ENCODE measurements at places on chromosomes 4 and X.

GRCh38 chr4:48109413-48110263 is 24.4 kb downstream of the TXK start:
- no peak for DNase-seq

DNA sequence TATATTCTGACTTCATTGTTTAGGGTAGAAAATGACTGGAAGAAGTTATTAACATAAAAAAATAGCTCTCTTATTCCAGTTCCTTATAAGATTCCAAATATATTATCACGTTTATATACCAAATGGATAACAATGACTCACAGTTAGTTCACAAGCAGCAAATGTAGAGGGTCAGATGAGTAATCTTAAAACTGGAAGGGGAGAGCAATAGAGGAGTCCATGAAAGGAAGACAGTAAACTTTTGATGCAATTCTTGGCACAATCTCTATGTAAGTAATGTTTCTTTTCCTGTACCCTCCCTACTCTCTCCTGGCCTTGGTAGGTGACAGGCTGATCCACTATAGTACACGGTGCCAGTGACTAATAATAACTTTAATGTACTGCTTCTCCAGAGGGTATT is 259.0 kb upstream of the TRPC5 start:
- no peak for DNase-seq

DNA sequence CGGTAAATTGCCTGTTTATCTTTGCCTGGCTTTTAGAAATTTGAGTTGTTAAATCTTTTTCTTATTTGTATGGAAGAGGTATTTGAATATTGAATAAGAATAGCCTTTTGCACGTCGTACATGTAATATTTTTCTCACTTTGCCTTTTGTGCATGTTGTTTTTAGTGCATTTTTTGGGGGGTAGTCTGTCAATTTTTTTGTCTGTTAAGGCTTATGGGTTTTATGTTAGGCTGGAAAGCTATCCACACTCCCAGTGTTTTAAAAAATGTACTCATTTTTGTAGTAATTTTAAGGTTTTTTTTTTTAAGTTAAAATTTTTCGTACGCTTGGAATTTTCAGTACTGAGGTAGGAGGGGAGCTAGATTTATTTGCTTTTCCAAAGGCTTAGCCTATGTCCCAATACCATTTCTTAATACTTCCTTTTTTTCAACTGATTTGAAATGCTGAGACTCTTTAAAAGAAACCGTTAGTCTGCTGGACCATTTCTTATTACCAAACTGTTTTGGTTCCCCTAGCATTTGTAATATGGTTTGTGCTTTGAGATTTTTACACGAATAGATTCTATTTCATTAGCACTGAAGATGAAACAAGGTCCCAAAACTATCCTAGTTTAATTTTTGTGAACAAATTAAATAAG is 1.3 kb downstream of the HERC5 start:
- DNase-seq: no peak

- no peak for DNase-seq
Observed at GRCh38 chr4:66636349-66636748, 909.0 kb downstream of the CENPC start.

DNA sequence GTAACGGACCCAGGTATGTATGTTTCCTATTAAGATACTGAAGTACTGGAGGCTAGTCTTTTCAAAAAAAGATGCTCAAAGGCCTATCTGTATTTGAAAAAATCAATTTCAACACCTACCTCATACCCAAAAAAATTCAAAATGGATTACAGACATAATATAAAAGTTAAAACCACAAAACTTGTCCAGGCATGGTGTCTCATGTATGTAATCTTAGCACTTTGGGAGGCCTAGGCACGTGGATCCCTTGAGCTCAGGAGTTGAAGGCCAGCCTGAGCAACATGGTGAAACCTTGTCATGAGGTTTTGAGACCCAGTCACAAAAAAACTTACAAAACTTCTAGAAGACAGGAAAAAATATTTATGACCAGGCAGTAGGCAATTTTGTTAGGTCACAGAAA is 16.7 kb downstream of the RBMX start:
- no peak for DNase-seq

- no peak for DNase-seq
Observed at GRCh38 chr4:25330905-25331808, 18.6 kb downstream of the ZCCHC4 start.

DNA sequence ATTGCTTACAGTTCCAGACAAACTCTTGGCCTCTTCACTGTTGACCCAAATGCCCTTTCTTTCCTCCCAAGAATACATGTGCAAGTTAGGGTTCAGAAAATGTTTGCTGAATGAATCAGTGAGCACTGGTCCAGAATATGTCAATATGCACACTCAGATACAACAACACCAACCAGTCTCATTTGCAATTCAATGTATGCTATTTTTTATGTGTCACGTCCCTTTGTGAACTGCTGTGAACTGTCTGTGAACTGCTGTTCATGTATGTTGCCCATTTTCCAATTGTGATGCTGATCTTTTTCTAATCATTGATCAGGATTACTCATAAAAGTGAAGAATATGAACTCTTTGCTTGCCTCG is 17.8 kb downstream of the GAB3 start:
- DNase-seq: no peak

- no peak for DNase-seq
Observed at GRCh38 chrX:121011254-121011653, 25.7 kb upstream of the CT47A1 start.

- no peak for DNase-seq
Observed at GRCh38 chr4:138724530-138724929, 291.1 kb upstream of the NOCT start.

DNA sequence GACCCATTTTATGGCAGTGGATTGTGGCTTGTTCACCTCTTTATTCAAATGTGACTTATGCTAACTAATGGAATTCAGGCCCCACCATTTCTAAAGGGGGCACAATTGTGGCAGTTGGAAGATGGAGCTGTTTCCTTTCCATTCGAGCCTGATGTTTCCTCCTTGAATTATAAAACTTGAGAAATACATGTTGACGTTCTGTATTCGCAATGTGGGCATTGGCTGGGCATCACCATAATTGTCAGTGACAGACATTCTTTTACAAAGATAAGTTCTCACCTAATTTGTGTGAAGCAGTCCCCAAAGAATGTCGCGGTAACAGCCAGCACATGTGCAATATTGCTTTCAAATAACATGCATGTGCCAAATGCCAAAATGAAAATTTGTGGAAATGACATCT is 1070.2 kb upstream of the TENM3 start:
- no peak for DNase-seq

- no peak for DNase-seq
Observed at GRCh38 chrX:152907084-152907651, 9.3 kb downstream of the ZNF185 start.

- DNase-seq: no peak
Observed at GRCh38 chr4:170090352-170091052, 746 bp upstream of the AADAT start.

- DNase-seq: no peak
Observed at GRCh38 chr4:15234856-15235126, 193.0 kb upstream of the C1QTNF7 start.

GRCh38 chr4:1538941-1539772 is 132.9 kb upstream of the NKX1-1 start:
- DNase-seq: no peak

DNA sequence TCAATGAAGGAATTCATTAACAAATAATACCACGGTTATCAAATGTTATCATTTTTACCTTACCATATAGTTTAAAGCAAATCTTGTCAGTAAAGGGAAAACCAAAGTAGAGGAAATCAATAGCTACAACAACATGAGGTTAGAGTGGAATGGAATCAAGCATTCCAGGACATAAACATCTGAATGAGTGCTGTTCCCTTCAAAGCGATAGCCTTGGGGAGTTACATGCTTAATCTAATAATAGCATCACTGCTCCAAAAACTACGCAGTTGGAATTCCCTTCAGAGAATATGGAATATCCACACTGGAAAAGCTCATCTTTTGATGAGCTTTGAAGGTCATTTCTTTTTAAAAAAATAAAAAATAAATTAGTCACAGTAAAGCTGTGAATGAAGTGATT is 31.2 kb downstream of the PDE5A start:
- no peak for DNase-seq

DNA sequence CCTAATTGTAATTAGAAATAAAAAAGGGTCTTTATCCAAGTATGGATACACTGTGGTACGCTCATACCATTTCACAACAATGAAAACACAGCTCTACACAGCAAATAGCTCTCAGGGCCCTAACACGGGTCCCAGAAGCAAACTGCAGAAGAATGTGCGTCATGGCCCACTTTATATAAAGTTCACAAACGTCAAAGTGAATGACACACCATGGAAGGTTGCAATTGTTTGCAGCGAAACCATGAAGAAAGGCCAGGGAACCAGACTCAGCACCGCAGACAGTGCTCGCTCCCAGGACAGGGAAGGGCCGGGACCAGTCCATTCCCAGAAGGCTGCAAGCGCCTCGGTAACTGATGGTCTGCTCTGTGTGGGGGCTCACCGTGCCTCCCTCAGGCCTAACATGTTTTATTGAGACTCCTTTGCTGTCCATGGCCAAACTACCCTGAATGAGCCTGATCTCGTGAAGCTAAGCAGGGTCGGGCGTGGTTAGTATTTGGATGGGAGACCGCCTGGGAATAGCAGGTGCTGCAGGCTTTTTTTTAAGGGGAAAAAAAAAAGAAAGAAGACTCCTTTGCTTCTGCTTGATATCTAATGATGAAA is 47.8 kb downstream of the ACOX3 start:
- DNase-seq: no peak

GRCh38 chrX:23935106-23935505 is 27.3 kb downstream of the CXorf58 start:
- DNase-seq: no peak

DNA sequence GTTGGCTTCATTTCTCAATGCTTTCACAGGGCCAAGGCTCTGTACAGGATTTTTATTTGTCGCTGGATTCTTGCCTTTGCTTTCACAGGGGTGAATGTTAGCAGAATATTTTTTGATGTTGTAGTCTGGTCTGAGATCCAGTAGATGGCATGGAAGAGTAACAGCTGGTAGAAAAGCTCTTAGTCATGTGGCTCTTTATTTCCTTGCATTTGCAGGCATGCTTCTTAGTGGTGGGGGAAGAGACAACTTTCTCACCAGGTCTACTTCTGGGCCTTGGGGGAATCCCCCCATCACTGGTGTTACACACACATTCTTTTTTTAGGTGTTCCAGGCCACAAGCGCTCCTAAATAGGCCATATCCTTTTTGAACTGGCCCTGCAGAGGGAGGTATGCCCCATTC is 58.2 kb upstream of the DKK2 start:
- DNase-seq: no peak

DNA sequence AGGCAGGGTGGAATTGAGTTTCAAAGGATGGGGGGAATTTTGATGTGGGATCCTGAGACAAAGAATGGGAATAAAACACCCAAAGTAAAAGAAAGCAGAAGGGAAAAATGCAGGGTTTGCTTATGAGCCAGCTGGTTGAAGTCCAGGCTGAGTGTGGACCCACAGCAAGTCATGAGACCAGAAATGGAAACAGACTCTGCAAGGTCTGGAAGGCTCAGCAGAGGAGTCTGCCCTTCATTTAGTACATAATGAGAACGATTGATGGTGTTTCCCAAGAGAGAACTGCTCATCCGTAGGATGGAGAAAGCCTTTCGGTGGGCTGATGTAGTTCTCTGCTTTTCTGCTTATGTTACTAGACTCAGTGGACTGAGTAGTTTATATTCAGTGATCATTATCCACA is 259.1 kb downstream of the C4orf33 start:
- DNase-seq: no peak

DNA sequence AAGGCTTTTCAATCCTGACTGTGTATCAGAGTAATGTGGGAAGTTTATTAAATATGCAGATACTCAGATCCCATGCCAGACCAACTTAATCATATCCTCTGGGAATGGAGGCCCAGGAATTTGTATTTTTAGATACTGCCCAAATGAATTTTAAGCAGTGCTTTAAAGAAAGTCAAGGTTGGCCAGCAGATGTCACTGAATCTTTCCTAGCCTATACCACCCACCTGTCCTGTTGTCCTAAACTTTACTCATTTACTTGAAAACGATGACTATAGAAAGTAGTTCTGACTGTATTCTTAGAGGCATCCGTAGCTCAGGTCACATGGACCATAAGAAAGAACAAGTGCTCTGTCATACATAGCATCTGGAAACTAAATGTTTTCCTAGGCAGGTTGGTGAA is 79.9 kb downstream of the AMOT start:
- no peak for DNase-seq

- no peak for DNase-seq
Observed at GRCh38 chr4:147964266-147964880, 232.5 kb downstream of the ARHGAP10 start.

GRCh38 chr4:35965300-35965699 is 279.0 kb downstream of the ARAP2 start:
- DNase-seq: no peak

GRCh38 chrX:130109429-130110378 is 593 bp downstream of the ELF4 start:
- no peak for DNase-seq

GRCh38 chr4:151408380-151408629 is 671 bp upstream of the FHIP1A start:
- no peak for DNase-seq

GRCh38 chr4:44914748-44915147 is 188.4 kb upstream of the GNPDA2 start:
- DNase-seq: no peak

GRCh38 chr4:184731056-184731455 is 2.8 kb downstream of the CENPU start:
- no peak for DNase-seq

DNA sequence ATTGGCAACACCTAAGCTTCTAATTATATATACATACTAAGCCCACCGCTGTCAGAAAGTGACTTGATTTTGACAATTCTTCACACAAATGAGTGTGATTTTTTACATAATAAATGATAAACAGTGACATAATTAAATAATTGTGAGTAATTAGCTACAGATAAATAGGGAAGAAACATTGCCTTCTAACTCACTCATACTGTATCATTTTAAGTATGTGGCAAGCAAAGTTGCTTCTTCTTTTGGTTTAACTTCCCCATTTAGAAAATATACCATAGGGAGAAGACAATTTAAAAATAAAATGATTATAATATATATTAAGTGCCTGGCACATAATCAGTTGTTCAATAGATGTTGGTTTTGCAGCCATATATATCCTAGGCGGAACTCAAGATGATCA is 644.2 kb downstream of the FSTL5 start:
- no peak for DNase-seq

DNA sequence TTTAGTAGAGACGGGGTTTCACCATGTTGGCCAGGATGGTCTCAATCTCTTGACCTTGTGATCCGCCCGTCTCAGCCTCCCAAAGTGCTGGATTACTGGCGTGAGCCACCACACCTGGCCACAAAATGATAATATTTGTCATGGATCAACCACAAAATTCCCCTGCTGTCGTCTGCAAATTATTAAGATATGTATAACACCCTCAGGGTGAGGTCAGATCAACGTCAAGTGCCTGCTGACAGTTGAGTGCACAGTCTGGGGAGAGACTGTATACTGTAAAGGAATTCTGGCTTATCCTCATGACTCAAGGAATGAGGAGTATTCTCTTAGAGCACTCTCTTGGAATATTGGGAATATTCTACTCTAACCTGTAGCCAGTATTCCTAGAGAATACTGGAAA is 11.2 kb downstream of the EPGN start:
- no peak for DNase-seq
